ENCODE measurements at places on chromosomes 5 and 9. TPM values are rescaled to one million over a fixed set of nuclear protein-coding genes. Genes with fewer than 3 reads are reported as not detected.

- peak; percentile 56 for DNase-seq
These were observed 121.3 kb downstream of the LHFPL2 start for GRCh38 chr5:78527054-78527859.

GRCh38 chr9:134213881-134214341, 49.5 kb upstream of the RNU6ATAC start:
- no peak for DNase-seq

Gene GABRA1
- not detected for total RNA-seq

DNA sequence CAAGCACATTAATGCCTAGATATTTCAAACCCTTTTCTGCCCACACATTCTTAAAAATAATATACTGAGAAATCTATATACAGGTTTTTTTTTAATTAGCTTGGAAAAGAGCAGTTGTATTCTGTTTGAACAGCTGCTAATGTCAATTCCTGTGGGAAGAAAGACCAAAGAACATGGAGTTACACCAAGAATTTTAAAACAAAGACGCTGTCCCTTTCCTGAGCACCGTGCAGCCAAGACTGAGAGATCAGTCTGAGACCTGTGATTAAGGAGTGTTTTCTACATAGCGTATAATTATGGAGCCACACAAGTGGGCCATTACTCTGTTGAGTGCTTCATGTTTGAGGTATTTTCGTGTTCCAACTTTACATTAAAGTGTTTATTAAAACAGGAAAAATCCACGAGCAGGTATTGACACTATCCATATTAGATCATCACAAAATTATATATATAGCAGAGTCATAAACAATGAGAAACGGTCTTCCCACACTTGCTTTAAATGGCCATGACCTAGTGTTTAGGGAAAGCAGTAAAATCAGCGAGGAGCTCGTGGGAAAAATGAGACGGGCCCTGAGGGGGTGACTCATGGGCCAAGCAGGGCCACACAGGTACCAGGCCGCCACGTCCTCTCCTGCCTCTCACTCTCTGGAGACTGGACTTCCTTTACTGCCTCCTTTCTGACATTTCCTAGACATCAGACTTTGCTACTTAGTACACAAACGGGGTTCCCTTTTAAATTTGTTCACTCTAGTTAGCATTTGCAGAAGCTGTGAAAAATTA, 153.1 kb upstream of the OTULINL start:
- no peak for DNase-seq

GRCh38 chr9:100589582-100589981, 11.7 kb downstream of the CAVIN4 start:
- DNase-seq: no peak

DNA sequence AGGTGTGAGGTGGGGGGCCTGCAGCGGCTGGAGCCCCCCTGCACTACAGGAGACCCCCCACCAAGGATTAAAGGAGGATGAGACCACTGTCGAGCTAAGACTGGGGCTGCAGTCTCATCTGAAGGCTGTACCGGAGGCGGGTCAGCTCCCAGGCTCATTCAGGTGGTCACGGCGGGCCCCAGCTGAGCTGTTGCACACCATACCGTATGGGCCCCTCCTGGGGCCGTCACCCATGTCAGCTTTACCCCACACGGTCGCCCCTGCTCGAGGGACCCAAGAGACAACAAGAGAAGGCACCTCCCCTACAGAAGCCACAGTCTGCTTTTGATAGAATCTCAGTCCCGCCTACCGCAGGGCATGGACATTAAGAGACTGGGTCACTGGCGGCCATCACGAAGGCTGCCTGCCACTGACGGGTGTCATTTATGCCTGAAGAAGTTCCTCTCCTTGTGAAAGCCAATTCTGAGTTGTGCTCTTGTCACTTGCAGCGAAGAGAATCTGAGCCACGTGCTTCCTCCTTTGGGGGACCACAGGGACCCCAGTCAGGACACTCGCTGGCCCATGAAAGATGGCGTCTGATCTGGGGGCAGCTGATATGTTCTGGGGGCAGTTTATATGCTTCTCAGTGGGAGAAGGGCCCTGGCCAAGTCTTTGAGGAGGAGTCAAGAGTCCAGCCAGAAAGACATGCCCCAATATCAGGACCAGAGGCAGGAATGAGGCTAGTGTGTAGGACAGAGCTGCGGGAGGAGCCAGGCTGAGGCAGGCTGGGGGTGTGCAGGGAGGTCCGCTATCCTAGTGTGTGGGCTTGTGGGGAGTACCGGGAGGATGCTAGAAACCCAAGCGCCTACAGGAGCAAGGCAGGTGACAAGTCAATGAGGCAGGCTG, 102.4 kb downstream of the ZNF354C start:
- DNase-seq: no peak

DNA sequence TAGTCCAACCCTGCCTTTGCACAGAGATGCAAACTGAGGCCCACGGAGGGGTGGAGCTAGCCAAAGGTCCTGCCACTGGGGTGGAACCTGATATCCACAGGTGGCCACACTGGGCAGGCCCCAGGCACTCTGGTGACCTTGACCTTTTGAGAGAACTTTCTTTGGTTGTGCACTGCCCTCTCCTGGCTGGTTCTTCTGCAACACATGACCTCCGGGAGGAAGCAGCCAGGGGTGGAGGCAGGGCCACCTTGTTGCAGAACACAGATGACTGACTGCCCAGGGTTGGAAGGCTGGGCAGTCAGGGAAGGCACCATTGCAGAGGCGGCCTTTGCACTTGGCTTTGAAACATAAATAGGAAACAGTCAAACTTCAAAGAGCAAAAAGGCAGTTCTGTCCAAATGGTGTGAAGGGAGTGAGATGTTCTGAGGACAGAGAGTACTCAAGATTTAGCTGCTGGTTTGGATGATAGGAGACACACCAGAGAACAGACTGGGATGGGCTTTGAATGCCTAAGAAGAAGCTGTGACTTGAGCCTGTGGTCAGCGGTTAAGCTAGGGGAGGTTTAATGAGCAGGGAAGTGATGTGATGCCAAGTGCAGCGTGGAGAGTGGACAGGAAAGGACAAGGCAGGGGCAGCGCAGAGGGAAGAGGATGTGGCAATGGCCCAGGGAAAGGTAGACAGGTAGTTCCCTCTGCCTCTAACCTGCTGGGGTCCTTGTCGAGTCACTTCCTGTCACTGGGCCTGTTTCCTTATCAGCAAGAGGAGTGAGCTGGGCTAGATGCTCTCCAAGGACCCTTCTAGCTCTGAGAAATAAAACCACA, 6.8 kb upstream of the TCOF1 start:
- peak; percentile 79 for DNase-seq

DNA sequence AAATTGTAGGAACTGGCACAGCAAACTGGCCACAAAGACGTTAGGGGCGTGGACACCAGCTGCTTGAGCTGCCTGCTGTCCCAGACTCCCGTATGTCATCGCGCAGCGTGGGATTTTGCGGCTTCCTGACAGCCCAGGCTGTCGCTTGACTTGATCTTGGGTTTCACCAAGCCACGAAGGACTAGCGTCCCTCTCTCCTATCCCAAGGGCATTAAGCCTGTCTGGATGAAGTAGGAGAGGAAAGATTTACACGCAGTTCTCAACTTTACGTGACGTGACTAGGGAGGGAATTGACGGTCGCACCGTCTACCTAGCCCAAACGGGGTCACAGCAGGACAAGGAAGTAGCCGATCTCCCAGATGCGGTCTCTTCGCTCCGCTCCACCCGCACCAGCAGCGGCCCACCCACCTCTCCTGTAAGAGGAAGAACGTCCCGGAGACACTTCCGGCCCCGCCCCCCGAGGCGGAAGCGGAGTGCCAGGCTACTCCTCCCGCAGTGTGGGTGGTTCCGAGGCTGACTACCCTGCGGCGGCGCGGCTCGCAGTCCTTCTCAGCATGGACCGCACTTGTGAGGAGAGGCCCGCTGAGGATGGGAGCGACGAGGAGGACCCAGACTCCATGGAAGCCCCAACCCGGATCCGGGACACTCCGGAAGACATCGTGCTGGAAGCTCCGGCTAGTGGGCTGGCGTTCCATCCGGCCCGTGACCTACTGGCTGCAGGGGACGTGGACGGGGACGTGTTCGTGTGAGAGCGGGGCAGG, at the start of gene WDR55:
WDR55 (plus strand) TSS at position 546 of the 761 bp plus-strand sequence; CDS start at position 555, 9 bp downstream.
- peak; percentile 98 for DNase-seq

DNA sequence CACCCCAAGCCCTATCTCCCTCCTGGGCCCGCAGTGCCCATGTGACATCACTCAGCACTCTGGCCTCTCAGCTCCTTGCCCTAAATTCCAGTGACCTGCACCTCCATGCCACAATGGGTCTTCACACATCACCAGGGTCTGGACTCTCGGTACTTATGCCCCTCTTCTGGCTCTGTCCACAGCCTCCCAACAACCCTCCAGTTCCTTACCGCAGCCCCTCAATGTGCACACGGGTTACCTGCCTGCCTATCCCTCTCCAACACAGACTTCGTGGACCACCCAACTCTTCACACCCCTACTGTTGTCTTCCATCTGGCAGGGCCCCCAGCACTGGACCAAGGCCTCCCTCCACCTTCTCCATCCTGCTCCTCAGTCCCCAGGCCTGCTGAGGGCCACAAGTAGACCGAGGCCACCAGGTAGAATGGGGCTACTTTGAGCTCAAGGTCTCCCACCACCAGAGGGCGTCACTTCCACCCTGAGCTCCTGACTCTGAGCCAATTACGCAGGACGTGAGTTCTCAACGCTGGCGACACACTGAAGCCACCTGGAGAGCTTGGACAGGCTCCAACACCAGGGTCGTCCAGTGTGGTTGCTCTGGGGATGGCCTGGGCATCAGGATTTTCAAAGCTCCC, 172.1 kb downstream of the GABBR2 start:
- peak; percentile 31 for DNase-seq

- DNase-seq: no peak
These were observed 341.2 kb downstream of the TRIM32 start for GRCh38 chr9:117028103-117028858.

GRCh38 chr5:111942661-111943401, 185.8 kb upstream of the NREP start:
- no peak for DNase-seq

- peak; percentile 71 for DNase-seq
These were observed at the start of gene TLR4 for GRCh38 chr9:117704024-117704575. Gene TLR4, plus strand, starts transcription at chr9:117704403. Its CDS starts 70 bp downstream, at chr9:117704473.

GRCh38 chr5:16539169-16539666, 73.6 kb upstream of the ZNF622 start:
- DNase-seq: peak; percentile 75

- no peak for DNase-seq
These were observed 32.1 kb downstream of the TMEM252 start for GRCh38 chr9:68508547-68508946.

Gene FAM151B
- 3.8 TPM for total RNA-seq

DNA sequence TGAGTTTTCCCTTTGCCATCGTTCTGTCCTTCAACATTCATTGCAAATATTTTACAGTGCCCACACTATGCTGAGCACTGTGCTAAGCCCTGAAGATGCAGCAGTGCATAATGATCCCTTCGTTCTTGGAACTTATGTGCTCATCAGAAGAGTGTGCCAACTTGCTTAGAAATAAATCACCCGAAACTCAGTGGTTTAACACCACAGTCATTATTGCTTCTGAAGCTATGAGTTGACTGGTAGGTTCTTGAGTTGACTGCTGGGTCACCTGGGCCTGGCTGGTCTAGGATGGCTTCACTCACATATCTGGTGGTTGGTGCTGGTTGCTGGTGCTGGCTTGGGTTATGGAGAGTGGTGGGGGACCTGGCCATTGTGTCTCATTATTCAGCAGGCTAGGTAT, 20.9 kb downstream of the PCSK5 start:
- DNase-seq: no peak

DNA sequence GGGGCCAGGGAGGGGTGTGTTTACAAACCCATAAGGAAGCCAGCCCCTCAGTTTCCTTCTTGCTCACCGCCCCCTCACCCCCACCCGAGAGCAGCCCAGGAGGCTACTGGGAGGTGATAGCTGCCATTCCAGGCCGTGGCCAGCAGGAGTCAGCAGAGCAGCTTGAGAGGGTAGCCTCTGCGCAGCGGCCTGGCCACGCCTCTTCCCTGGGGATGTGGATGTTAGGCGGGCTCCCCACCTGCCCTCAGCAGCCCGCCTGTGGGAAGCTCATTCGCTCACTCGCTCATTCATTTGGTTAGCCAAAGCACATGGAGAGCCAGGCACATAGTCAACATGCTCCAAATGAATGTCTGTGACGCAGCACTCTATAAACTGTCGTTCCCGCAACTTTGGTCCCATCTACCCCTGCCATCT, 6.1 kb upstream of the DPM2 start:
- peak; percentile 87 for DNase-seq

DNA sequence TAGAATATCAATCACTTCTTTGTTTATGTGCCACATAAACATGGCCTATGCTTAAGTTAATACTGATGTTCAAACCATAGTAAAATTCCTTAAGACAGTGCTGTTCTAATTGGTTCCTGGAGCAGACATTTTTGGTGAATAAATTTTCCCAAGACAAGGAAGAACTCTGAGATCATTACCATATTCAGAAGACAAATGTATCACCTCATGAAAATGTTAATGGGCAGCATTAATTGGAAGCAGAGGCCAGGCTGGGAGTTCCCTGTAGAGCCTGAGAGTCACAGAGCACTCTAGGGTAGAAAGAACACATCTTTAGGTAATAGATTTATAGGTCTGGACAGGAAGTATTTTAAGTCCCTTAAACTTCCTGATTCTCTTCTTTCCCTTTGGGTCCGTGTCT, 240.2 kb downstream of the MAN2A1 start:
- DNase-seq: no peak

- no peak for DNase-seq
These were observed 150.5 kb downstream of the BNC2 start for GRCh38 chr9:16719921-16720320.

DNA sequence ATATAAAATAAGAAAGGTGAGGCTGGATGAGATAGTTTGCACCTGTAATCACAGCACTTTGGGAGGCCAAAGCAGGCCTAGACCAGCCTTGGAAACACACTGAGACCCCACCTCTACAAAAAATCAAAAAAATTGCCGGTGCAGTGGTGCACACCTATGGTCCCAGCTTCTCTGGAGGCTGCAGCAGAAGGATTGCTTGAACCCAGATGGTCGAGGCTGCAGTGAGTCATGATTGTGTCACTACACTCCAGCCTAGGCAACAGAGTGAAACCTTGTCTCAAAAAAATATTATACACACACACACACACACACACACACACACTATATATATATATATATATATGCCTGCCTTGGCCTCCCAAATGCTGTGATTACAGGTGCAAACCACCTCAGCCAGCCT, 1.3 kb downstream of the SLC35D2 start:
- no peak for DNase-seq

DNA sequence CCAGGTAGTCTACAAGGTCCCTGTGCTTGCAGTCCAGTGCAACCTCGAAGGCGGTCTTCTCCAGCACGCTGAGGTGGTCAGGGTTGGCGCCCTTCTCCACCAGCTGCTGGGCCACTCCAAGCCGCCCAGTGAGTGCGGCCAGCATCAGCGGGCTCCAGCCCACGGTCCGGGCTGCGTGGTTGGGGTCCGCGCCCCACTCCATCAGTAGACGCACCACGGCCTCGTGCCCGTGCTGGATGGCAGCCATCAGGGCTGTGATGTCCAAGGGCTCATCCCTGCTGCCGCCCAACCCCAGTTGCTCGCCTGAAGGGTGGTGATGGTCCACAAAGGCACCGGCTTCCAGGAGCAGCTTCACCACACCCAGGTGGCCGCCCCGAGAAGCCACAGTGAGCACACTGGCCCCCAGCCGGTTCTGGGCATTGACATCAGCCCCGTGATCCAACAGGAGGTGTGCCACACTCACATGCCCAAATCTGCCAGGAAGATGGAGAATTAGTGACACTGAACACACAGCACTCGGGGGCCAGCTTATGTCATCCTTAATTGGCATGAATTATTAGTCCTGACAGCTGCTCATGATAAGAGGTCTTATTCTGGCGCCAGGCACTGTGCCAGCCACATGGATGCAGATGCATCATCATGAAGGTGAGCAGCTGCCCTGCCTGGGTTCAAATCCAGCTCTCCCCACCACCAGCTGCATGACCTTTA, 6.1 kb downstream of the ANKS6 start:
- DNase-seq: no peak

Gene TAF11L13
- total RNA-seq: not detected

Data from transverse colon (tissue), 4 donors.